Activated T-cell treated with anti-CD3 and anti-CD28 coated beads for 48 hours (primary cell): ENCODE measurements at places on chromosomes 11 and 22.

GRCh38 chr11:83004746-83005556 lies 66.7 kb downstream of the RAB30 start:
- peak; percentile 13 for DNase-seq

DNA sequence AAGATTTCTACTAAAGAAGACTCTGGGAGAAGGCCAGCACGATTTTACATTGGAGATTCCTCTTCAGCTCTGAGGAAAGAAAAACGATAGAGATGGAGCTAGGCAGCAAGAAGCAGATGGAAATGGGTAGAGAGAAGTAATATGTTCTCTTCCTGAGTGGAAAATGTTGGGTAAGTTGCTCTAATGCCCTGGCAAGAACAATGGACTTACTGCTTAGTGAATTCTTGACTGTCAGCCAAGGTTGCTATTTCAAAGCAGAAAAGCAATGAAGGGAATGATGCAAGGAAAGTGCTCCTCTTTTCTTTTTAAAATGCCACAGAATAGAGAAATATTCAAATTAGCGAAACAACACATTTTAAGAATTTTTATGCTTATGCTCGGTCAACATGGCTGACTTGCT lies 38.4 kb upstream of the CWF19L2 start:
- no peak for DNase-seq

GRCh38 chr11:90646706-90647105 lies 423.9 kb upstream of the CHORDC1 start:
- no peak for DNase-seq

- DNase-seq: no peak
These were observed 7.3 kb downstream of the CADM1 start for GRCh38 chr11:115496892-115497291.
